ENCODE measurements at places on chromosomes 5 and 9. TPM values are rescaled to one million over a fixed set of nuclear protein-coding genes. Genes with fewer than 3 reads are reported as not detected.

The OLFML2A gene
- total RNA-seq = 25.1 TPM

The DNAJB5 gene
- 36.5 TPM for total RNA-seq

DNA sequence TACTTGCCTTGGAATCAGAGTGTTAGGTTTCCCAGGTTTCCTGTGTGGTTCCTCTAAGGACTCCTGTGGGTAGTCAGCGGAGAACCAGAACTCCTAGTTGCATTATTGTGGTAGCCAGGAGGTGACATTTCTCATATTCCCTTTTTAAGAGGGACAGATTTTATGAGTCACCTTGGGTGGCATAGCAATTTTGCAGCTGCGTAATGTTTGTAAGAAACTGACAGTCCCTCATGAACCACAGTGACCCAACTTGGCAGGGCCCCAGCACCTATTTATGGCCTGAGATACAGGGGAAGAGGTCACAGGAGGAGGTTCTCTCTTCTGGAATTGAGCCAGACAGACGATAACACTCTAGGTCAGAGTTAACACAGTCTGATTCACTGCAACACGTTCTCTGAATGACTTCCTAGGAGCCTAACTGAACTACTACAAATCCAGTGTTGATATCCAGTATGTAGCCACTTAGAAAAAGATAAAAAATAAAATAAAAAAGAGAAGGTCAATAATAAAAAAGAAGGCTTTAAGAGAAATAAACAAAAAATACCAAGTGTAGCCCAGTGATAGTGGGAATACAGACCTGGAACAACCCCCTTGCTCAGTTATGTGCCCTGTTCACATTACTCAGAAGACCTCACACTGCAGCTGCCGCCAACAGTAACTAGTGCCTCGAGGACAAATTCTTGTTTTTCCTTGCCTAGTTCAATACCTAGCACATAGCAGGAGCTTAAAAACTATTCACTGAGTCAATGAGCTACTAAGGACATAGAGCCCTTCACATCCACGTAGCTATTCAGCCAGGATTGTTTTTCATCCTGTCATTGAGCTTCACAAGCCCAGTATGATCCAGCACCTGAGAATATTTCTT lies 50.7 kb upstream of the VLDLR start:
- no peak for DNase-seq

DNA sequence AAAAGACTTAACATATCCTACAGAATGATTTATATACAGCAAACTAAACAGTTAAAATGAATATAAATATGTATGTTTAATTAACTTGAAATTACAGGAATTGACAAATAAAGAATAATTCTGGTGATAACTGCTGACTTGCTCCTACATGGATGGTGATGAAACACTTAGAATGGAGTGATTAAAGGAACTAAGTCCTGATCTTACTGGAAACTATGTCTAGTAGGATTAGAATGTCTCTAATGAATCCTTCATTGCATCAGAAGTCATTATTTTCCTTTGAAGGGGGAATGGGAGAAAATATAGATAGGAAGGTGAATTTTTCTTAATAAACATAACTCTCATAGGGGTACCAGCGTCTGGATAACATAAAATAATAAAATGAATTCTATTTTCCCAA lies 77.1 kb downstream of the CAMK4 start:
- DNase-seq = no peak

DNA sequence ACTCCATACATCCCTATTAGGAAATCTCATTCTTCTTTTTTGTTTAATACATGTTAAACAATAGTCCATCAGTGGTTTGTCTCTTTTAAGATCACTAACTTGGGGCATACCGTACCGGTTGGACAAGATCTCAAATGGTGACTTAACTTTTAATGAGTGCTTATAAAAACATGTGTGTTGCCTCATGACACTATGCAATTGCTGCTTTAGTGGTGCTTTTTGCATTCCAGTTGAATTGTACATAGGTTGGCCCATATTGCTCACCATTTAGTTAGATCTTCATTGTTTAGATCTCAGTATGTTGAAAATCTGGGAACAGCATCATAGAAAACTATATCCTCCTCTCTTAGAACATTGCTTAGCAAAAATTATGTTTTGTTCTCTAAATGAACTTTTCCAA lies 17.8 kb downstream of the C9orf85 start:
- DNase-seq = no peak

The TRIM14 gene
- total RNA-seq = 5.6 TPM

- peak; percentile 86 for DNase-seq
Observed at GRCh38 chr5:97162045-97162444, 19.6 kb upstream of the LIX1 start.
